ENCODE measurements at places on chromosomes 7 and 10.

DNA sequence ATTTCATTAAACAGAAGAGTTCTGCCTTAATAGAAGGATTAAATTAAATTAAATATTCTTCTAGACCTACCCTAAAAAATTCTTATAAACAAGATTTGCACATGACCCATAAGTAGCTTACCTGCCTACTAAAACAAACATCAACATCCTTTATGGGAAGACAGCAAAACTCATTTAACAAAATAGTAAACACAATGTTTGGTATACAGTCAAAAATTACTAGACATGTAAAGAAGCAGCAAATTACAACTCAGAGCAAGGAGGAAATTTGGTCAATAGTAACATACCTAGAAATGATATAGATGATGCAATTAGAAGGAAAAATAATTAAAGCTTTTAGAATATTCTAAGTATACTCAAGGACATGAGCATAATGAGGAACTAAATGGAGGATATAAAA lies 27.9 kb downstream of the CCDC172 start:
- no peak for DNase-seq

- no peak for DNase-seq
Measured at GRCh38 chr7:160958-161725, 31.2 kb upstream of the FAM20C start.

- DNase-seq = no peak
Measured at GRCh38 chr10:71219918-71220688, 7.7 kb downstream of the UNC5B start.

GRCh38 chr7:37448011-37448635 lies 541 bp downstream of the ELMO1 start:
- no peak for DNase-seq

DNA sequence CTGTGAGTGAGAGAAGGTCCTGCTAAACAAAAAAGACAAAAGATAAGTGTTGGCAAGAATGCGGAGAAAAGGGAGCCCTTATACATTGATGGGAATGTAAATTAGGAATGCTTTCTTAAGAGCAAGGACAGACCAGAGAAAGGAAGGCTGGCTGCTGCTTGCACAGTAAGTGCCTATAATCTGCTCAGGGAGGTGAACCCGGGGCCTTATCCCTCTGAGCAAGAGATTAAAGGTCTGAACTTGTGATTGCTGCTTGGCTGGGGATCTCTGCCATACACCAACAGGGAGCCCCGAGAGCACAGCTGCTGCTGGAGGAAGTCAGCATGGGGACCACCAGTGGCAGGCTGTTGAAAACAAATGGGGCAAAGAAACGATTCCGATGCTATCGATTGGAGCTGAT lies 32.0 kb upstream of the CRTAC1 start:
- DNase-seq = no peak

GRCh38 chr10:127069436-127069835 lies 127.0 kb downstream of the INSYN2A start:
- DNase-seq = no peak

DNA sequence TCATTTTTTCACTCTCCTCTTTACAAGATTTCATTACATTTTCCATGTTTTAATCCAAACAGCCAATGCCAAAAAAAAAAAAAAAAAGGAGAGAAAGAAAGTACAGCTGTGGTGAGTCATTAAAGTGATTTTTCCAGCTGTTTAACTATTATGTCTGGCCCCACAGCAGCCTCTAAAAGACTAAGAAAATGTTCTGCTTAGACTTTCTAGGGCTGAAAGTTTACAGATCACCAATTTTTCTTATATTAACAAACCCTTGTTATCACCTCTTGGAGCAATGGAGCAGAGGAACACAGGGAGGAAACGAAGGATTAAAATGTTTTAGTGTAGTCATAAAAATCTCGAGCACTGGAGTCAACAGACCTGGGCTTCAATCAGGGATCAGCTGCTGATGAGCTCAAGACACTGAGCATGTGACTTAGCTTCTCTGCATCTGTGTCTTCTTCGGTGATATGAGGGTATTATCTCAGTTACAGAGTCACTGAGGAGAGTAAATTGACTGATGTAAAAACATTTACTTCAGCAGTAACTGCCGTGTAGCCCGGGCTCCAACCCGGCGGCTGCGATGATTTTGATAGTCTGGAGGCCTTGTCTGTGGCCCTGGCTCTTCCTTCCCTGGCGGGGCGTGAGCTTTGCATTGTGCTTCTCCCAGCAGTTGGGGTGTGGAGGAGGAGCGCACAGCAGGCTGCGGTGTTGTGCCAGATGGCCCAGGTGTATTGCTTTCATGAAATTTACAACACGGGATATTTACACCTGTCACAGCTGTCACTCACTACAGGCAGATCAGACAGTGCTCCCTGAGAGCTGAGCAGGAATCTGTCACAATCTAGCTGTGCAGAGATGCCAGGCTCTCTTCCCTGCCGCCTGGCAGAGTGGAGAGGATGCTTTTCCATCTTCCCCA lies 298.3 kb upstream of the FZD8 start:
- DNase-seq = no peak

DNA sequence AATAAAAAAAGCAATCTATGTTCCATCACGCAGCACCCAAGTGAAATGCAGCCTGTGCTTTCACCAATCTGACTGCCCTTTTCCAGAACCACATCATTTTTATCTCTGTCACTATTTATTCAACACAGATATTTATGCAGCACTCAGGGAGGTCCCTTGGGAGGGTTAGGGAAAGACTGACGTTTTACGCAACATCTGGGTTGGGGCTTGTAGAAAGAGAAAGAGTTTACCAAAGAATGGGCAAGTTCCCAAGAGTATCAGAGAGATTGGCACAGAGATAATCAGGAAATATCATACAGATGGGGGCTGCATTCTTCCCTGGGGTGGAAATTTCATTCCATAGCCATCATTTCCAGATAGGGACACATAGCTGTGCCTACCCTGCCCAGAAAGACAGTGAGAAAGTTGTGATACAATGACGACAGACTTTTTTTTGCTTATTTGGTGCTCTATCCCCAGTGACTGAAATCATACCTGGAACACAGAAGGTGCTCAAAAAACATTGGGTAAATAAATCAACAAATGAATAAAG lies 474.2 kb downstream of the CALN1 start:
- DNase-seq = no peak

- DNase-seq = no peak
Measured at GRCh38 chr10:80946957-80947726, 409.4 kb downstream of the SH2D4B start.

DNA sequence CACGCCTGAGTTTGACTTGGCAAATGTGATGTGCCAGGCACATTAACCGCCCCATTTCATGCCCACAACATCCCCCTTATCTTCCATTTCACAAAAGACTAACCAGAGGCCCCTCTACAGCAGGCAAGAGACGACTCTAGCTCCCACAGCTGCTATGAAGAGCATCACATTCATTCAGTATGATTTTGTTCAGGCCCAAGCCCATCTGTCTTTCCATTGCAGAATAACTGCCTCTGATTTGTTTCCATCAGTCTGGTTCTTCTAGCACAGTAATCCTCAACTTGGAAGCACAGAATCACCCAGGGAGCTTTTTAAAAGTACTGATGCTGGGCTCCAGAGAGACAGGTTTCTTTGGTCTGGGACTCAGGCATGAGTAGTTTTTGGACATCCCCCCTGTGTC lies 169.7 kb downstream of the NEURL1 start:
- DNase-seq = no peak

- no peak for DNase-seq
Measured at GRCh38 chr7:98365863-98366561, 34.9 kb downstream of the BAIAP2L1 start.

DNA sequence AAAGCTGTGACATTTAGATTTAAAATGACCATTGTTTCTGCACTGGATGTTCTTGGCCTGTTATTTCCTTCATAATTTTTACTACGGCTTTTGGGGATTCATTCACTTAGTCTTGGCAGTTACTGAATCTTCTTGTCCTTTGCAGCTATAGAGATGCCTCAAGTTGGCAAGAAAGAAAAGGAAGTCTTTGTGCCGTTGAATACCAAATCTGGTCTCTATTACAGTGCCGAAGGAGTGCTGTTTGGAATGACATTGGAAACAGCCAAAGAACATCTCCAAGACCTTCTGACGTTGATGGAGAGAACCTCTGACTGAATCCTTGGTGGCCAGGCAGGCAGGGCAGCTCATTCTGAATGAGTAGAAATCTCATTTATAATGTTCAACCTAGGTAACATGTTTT lies 54.3 kb upstream of the NRP1 start:
- no peak for DNase-seq

GRCh38 chr7:139582671-139583155 lies 59.2 kb downstream of the CLEC2L start:
- no peak for DNase-seq

DNA sequence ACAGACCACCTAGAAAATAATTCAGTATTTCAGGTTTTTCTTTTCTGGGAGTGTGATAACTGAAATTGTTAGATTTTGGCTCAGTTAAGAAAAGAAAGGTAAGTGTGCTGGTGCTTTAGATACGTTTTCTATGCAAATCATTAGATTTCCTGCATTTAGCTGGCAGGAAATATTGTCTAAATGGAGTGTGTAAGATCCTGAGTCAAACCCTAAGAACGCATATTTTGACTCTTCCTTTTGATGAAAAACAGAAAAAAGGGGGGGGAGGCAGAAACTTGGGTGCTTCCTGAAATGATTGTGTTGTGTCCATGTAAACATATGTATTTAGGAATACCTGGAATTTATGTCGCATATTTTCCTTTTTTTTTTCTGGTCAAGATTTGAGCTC lies 1.2 kb downstream of the GRK5 start:
- no peak for DNase-seq

DNA sequence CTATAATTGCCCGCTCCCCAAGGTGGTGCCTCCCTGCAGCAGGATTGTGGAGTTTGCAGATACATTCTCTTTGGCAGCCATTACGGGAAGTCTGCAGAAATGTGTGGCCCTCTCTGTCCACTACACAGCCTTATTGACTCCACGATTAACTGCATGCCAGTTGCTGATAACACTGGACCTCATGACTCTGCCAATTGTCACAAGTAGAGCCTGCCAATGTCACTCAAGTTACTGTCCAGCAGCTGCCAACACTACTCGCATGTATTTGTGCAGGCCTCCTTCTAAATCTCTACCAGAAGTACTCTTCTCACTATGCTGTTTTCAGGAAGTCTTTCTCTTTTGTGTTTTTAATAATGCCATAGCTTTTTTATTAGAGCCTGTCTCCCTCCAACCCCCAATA lies 128.8 kb downstream of the PPP1R3A start:
- no peak for DNase-seq

DNA sequence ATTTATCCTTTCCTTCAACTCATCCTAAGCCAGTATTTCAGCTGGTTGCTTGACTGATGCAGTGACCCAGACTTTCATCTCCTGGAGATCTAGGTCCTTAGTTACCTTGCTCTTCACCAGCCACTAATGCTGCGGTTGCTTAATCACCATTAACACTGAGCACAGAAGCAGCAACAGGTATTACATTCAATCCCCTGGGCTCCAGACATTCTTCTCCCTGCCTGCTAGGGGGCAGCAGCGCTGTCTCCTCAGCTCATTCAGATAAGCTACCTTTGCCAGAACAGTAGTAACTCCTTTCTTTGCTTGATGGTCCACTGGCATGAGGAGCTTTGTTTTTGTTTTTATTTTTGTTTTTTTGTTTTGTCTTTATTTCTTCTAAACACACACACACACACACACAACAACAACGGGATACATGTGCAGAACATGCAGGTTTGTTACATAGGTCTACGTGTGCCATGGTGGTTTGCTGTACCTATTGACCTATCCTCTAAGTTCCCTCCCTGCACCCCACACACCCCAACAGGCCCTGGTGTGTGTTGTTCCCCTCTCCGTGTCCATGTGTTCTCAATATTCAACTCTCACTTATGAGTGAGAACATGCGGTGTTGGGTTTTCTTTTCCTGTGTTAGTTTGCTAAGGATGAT lies 1043.2 kb upstream of the C7orf33 start:
- DNase-seq = no peak

DNA sequence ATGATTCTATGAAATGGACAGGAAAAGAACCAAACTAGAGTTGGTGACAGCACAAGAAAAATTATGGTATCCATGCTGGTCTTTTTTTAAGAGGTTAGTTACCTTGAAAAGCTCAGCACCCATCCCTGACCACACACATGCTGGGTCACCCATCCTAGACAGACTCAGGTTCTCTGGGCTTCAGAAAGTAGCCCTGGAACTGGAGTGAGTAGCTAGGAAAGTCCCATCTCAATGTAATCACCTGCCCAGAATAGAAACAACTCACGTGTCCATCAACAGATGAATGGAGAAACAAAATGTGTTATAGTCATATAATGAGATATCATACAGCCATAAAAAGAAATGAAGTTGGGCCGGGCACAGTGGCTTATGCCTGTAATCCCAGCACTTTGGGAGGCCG lies 37.0 kb downstream of the GSDME start:
- DNase-seq = no peak

GRCh38 chr7:112422842-112423496 lies 27.3 kb upstream of the IFRD1 start:
- DNase-seq = no peak

DNA sequence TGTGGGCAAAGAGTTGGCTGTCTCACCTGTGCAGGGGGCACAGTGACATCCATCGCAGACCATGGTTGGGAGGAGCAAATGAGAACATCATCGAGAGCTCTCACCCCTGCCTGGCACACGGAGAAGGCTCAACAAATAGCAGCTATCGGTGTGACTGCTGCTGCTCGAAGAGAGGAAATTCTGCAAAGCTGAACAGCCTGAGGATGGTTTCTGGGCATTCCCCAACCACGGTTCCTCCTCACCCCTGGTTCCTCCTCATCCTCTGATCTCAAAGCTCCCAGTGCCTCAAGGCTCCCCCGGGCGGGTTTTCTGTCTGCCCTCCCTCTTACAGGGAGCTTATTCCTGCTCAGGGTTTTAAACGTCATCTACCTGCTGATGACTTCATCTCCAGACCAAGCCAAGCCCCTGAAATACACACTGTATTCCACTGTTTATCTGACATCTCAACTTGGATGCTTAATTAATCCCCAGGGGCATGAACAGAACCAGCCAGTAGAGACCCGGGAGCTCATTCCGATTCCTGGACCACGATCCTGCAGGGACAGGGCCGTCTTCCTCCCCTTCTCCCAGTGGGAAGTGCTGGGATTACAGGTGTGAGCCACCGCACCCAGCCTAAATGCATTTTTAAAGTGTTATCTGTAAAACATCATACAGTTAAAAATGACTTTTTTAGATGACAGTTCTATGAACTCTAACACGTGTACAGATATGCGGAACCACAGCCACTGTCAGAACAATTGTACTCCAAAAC lies 19.5 kb upstream of the NOM1 start:
- no peak for DNase-seq

DNA sequence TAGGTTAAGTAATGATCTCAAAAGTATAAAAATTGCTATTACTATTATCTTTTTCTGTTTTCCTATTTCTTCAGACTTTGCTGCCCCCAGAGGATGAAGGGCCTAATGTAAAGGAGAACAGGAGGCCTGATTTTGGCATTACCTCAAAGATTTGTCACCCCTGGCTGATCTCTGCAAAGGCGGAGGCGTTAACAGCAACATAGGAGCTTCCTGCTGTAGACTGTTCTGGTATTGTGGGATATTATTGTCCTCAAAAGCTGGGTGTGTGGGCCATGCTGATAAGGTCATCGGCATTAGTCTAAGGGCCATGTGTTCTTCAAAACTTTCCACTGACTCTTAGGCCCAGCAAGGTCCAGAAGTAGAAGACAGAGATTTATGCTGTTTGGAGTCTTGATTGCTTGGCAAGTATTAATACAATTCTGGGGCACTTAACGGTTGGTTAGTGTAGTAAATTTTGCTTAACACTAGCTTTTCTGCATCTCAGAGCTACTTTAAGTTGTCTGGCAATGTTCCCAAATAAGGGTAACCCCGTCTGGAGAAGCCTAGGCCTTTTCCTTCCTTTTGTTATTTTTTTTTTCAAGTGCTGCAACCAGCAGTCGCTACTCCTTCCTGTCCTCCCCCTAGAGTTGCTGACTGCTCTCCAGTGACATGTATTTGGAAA lies 14.0 kb upstream of the ENTPD1 start:
- no peak for DNase-seq

- no peak for DNase-seq
Measured at GRCh38 chr7:87075671-87076404, 16.4 kb upstream of the ELAPOR2 start.

All from activated gamma-delta T cell (primary cell).